Fibroblast of the conjunctiva (primary cell): ENCODE measurements at places on chromosomes 7 and 10.

DNA sequence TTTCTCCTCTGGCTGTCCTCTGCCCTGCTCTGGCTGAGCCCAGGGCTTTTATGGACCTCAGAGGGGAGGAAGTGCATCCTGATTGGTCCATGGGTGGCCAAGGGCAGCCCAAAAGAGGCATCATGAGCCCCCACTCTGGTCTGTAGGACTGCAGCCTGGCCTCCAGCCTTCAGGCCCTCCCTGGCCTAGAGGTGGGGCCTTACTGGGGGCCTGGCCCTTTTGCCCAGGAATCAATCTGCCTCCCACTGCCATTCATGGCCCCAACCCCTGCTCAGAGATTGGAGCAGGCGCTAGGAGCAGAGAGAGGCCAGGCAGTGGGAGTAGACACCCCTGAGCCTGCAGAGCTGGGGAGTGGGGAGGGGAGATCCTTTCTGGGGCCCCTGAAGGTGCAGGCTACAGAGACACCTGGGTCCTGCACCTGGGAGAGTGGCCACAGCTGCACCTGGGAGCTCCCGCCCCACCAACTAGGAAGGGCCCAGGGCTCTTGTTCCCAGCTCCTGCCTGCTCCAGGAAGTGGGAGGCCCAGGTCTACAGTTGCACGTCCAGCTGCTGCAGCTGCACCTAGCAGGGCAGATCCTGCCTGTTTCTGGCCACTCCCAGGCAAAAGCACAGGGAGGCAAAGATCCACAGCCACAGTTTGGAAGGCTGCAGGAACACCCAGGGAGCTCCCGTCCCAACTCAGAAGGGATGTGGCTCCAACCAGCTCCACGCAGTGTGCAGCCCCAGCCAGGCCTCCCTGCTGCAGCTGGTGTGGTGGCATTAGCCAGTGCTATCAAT is 6.4 kb upstream of the DYNC2I1 start:
- no peak for DNase-seq

- no peak for DNase-seq
Measured at GRCh38 chr10:93656155-93656554, 43.8 kb downstream of the PDE6C start.

- DNase-seq = no peak
Measured at GRCh38 chr10:105044902-105045301, 403.8 kb downstream of the SORCS3 start.

- DNase-seq = no peak
Measured at GRCh38 chr10:7971949-7972348, 82.5 kb upstream of the GATA3 start.

DNA sequence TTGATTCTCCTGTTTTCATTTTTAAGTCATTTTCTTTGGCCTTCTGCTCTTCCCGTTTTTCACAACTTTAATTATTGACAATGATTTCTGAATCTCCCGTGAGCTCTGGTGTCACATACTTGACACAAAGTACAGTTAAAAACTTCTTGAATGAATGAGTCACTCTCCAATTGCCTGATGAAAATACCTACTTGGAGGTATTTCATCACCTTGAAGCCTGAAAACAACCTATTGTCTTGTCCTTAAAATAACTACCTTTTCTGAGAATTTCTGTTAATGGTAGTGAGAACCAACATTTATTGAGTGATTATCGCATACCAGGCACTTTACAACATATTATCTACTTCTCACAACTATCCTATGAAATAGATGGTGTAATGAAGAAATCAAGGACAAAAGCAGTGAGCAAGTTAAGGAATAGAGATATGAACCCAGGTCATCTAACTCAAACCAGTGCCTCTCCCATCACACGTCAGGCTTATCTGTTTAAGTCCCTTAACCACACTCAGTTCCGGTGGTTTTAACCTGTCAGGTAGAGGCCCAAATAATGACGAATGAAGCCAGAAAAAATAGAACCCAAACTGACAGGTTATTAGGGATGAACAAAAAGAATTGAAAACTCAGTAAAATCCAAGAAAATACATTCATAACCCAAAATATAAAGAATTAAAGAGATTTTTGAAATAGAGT is 11.6 kb downstream of the BET1 start:
- no peak for DNase-seq

GRCh38 chr10:45224219-45224841 is 91.1 kb downstream of the OR13A1 start:
- no peak for DNase-seq

DNA sequence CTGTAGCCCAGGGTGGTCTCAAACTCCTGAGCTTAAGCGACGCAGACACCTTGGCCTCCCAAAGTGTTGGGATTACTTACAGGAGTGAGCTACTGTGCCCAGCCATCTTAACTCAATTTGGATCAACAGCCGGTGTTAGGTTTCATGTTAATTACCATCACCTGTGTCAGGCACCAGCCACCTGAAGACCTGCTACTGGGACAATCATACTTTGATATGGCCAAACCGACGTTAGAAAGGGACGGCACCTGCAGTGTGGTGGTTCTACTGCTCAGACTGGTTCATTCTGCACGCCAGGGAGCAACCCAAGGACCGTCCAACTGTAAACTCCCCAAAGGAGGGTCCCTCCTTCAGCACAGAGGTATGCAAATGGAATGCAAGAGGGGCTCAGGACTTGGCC is 74.2 kb upstream of the CYTH3 start:
- no peak for DNase-seq

GRCh38 chr10:106863549-106863948 is 301.0 kb downstream of the SORCS1 start:
- no peak for DNase-seq

DNA sequence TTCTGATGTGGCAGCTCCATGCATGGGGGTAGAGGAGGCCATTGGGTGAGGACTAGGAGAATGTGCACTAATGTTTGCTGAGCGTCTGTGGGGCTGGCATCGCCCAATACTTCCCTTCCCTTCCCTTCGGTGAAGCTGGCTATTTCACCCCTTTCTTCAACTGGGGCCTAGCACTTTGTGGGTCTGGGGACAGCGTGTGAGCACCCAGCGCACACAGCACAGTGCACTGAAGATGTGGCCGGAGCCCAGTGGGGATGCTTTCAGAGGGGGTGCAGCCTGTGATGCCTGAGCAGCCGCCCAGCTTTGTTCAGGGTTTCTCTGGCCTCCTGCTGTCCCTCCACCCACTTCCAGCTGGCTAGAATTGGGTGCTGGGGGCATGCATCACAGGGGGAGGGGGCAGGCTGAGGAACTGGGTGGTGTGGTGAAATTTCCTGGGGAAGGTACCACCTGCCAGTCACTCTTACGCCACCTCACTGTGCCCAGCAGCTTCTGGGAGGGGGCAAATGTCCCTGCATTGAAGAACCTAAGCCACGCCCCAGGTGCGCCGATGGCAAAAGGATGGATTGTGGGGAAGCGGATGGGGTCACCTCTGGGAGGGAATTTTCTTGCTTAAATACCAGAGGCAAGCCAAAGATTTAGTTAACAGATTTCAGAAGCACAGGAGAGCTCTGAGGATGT is 45.5 kb downstream of the CLEC2L start:
- DNase-seq = no peak

GRCh38 chr10:74114041-74114448 is 36.6 kb downstream of the AP3M1 start:
- no peak for DNase-seq

DNA sequence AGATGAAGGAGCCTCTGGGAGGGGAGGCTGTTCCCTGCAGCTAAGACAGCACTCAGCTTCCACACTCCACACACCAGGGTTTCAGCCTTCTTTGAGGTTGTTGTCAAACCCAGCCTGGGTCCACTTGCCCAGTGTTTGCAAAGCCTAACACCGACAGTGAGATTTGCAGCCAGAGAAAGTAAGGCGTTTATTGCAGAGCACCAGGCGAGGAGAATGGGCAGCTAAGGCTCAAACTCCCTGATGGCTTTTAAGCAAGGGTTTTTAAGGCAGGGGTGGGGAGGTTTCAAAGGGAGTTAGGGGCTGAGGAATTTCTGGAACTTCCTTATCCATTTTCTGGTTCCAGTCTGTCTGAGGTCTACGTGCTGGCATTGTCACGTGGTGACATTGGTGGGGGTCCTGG is 4.7 kb upstream of the ZNF775 start:
- no peak for DNase-seq

GRCh38 chr10:125823663-125824251 is 411 bp downstream of the BCCIP start:
- DNase-seq = no peak
